ENCODE measurements at places on chromosomes 13 and 19.
A peak's percentile ranks its signal among the peaks of the same experiment; 100 is the strongest.

GRCh38 chr19:49931293-49932040 is 2.2 kb upstream of the NUP62 start:
- DNase-seq: no peak

GRCh38 chr13:81577601-81578195 is 1236.8 kb upstream of the SPRY2 start:
- no peak for DNase-seq

- no peak for DNase-seq
Observed at GRCh38 chr13:95462801-95463200, 89.7 kb upstream of the CLDN10 start.

DNA sequence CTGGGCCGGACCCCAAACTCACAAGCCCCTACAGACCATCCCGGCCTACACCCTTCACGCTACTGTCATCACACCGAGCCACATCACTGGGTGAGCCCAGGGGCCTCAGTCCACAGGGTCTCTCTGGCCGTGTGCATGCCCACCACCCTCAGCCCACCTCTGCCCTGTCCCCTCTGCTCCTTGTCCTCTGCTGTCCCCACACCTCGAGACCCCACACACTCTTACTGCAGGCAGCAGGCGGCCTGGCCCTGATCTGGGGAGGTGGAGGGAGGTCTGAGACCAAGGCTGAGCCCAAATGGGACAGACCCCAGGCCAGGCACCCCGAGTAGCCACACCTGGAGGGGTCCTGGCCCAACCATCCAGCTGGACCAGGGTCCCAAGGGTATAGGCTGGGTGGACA is 35.2 kb downstream of the PEPD start:
- no peak for DNase-seq

DNA sequence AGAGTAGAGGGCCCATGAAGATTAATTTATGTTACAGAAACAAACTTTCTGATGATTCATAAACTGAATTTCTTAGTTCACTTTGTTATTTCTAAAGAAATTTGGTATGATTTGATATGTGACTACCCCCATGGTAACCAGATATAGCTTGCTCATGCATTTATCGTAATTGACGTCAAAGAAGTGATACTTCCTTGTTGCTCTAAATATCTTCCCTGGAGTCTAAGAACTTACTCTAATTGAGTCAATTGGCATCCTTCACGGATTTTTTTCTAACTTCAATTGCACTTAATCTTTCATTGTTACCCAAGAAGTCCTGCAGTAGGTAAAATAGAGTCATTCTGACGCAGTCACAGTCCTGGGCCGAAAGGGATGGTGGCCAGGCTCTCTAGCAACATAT is 240.9 kb downstream of the GPC5 start:
- DNase-seq: no peak

DNA sequence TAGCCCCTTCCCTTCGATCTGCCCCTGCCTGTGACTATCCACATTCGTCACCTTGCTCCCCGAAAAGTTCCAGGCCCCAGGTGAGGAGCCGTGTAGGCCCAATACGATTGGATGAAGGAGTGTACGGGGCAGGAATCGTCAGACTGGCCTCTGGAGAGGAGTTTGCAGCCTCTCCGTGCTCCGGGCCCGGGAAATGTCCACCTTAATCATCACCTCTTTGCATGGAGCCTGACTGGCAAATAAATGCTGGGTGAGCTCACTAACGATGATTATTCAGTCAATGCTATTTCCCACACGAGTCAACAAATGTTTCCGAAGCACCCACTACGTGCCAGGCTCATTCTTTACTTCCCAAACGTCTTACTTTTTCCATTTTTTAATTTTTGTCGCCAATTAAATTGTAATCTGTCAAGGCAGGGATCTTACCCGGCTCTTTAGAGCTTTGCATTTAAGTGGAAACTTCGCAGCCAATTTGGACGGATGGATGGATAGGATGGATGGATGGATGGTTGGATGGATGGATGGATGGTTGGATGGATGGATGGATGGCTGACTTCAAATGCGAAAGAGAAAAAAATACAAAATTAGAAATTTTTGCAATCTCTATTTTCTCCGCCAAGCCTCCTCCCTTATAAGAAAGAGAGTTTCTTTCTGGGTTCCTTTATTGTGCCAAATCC is 45.8 kb downstream of the TGDS start:
- no peak for DNase-seq

DNA sequence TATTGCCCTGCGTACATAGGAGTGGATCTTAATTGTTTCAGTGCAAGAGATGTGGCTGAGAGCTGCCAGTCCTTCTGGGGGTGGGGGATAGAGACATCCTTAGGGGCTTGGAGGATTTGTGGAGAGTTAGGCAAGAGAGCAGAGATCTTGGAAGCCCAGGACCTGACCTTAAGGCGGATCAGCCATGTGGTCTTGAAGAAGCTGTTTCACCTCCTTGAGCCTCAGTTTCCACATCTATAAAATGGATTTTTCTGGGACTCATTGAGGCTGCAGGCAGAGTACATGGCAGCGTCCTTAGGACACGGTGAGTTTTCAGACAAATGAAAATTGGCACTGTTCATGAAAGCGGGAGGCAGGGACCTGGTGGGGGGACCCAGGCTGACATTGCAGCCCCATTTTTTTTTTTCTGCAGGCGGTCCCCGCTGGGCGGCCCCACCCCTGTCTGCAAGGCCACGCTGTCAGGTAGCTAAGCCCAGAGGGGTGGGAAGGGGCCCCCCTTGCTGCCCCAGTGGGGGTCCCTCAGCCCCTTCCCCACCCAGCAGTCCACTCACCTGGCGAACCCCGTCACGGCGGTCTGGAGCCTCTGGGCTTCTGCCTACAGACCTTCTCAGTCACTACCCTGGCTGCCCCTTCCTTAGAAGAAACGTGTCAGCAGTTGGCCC is 30.0 kb downstream of the PDE4A start:
- no peak for DNase-seq

DNA sequence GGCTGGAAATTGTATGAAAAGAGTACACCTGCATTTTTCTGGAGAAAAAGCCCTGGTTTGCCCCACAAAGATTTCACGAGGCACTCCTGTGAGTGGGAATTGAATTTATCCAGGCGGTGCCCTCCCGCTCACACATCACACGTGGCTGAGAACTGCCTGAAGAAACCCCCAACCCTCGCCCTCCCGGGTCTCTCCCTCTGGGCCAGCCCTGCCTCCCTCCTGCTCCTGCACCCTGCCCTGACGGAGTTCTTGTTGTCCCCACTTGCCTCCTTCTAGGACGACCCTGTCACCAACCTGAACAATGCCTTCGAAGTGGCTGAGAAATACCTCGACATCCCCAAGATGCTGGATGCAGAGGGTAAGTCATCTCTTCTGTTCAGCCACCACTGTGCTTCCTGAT is 35.2 kb downstream of the CAPN12 start:
- no peak for DNase-seq

DNA sequence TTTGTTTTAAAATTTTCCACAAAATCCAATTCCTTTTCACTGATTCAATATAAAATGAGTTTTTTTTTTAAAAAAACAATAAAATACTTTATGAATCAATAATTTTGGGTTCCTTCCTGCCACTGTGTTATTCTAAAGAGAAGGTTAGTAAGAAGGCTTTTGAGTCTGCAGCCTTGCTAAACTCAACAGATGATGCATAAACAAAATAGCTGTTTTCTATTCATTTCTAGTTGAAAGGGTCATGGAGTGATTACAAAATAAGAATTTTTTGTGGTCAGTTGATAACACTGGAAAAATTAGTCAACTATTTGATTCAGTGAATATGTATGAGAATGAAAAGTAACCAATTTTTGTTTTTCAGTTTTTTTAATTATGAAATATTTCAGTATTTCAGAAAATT is 169.9 kb downstream of the VWA8 start:
- no peak for DNase-seq

DNA sequence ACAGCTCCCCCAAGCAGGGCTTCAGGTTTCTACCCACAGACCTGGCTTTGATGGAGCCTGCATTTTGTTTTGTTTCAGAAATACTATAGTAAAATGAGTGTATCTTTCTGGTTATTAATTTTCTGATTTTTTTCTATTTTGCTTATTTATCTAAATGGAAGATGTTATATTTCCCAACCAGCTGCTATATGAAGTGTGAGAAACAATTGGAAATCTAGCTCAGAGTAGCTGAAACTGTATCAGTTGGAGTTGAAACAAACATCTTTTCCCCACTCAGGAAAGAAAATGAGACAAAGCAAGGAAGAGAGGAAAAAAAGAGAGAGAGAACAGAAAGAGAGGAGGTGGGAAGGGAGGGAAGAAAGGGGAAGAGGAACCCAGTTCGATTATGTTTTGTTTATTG is 358.5 kb upstream of the ZNF507 start:
- DNase-seq: no peak

DNA sequence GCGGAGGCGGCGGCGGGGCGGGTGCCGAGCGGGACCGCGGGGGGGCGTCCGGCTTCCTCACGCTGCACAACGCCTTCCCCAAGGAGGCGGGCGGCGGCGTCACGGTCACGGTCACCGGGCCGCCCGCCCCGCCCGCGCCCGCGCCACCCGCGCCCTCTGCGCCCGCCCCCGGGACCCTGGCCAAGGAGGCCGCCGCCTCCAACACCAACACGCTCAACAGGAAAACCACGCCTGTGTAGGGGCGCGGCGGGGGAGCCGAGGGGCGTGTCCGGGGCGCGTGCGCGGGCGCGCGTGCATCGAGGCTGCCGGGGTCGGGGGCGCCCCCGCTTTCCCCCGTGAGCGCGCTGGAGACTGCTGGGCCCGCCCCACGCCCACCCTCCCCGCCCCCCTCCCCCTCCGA is 8.8 kb upstream of the CACNG6 start:
- DNase-seq: peak; percentile 13

DNA sequence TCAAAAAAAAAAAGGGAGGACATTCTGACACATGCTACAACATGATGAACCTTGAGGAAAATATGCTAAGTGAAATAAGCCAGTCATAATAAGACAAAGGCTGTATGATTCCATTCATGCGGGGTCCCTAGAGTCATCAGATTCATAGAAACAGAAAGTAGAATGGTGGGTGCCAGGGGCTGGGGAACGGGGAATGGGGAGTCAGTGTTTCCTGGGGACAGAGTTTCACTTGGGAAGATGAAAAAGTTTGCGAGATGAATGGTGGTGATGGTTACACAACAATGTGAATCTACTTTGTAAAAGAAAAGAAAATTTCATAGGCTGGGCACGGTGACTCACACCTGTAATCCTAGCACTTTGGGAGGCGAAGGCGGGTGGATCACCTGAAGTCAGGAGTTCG is 6.1 kb upstream of the CLEC4G start:
- DNase-seq: no peak

GRCh38 chr13:110403721-110404120 is 96.6 kb downstream of the COL4A2 start:
- DNase-seq: no peak

- peak; percentile 51 for DNase-seq
Observed at GRCh38 chr19:54154603-54155345, 4.7 kb downstream of the LENG1 start.

DNA sequence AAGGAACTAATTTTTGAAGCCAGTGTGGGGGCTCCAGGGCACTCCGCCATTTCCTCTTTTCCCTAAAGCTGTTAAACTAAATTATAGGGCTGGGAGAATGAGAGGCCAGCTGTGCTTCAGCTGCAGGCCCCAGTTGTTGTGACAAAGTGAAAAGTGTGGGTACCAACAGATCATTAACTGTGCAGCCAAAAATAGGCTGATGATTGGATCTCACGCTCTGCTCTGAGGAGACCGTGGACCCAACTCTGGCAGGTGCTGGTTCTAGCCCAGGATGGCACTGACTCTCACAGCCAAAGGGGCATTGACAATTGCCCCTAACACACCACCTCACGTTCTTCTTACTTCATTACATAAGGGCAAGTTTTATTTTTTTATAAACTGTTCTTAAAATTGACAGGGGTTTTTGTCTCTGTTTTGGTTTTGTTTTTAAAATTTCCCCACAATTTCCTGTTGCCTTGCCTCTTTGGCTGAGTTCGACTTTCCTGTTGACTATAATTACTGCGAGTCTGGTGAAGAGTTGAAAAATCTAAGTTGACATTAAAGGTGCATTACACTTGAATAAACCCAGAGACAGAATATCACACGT is 391.0 kb downstream of the FGF9 start:
- DNase-seq: peak; percentile 38

DNA sequence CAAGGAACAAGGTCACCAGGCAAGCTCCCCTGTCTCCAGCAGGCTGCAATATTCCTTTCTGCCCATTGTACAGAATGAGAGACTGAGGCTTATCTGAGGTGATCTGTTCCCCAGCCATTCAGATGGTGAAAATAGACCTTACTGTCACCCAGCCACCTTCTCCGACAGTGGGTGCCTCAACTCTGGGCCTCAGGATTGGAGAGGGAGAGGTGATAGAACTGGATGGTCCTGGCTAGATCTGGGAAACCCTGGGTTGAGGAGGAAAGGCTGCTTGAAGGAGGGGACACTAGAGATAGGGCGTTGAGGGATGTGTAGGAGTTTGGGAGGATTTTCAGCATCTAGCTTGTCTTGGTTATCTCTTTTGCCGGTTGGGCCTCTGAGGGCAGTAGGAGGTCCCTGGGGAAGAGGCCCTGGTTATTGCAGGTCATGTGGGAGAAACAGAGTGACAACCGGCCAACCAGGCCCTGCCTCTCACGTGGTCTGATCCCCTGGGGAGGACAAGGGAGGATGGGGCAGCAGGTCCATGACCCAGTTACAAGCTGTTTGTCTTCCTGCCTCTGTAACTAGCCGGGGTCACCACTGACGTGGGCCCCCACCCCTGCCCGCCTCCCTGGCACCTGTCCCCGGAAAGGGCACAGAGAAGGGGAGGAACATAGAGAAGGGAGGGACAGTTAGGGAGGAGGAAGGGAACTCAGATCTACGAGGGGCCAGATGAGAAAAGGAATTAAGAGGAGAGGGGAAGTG is 8.2 kb downstream of the NFIC start:
- DNase-seq: no peak

DNA sequence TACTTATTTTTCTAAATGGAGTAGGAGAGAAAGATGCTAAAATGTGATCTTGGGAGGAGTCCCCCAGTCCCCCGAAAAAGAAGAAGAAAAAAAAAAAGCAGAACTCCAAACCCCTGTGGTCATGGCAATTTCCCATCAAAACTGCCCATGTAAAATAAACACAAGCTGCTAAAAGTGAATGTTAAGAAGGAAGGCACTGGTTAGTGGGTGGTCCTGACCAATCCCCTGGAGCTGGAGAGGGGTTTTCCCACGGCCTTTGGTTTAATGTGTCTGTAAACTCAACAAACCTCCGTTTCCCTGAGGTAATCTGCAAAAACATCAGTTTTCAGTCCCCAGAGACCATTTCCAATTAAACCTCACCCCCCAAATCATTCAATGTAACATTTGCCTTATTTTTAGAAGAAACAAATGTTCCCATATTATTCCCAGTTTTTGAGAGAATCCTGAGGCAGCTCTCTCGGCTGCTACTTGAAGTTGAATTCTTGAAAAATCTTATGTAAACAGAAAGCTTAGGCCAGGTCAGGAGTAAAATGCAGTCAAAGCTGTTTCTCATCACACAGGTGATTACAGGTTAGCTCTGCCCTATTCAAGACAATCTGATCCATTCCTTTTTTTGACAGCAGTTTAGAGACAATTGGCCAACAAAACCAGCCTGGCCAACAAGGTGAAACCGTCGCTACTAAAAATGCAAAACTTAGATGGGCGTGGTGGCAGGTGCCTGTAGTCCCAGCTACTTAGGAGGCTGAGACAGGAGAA is 17.0 kb downstream of the RAB3D start:
- no peak for DNase-seq

Measured in CD4-positive, alpha-beta T cell treated with Interleukin-6 for 4 hours (primary cell).